Activated T-helper 1 cell treated with Interleukin-2 at 50 U/mL for 16 hours (primary cell): ENCODE measurements at places on chromosomes 3 and 15.

GRCh38 chr3:176873261-176873660 is 324.0 kb downstream of the TBL1XR1 start:
- DNase-seq, result no peak

GRCh38 chr3:153052096-153052460 is 109.9 kb upstream of the RAP2B start:
- DNase-seq, result no peak

GRCh38 chr3:106715286-106715685 is 662.0 kb upstream of the CCDC54 start:
- no peak for DNase-seq

- no peak for DNase-seq
Observed at GRCh38 chr15:61411902-61412510, 182.9 kb upstream of the RORA start.

GRCh38 chr3:72047221-72047871 is 262.4 kb upstream of the PROK2 start:
- DNase-seq, result no peak

- DNase-seq, result no peak
Observed at GRCh38 chr3:37287776-37288175, 113.4 kb upstream of the LRRFIP2 start.

GRCh38 chr3:194740859-194741491 is 55.3 kb downstream of the FAM43A start:
- DNase-seq, result no peak

- no peak for DNase-seq
Observed at GRCh38 chr3:149266736-149267135, 45.1 kb upstream of the CP start.

GRCh38 chr3:146834917-146835316 is 229.8 kb upstream of the PLSCR5 start:
- DNase-seq, result no peak
